ENCODE measurements at places on chromosomes 4 and X.

GRCh38 chr4:56139241-56139827 is 190.6 kb downstream of the CEP135 start:
- no peak for DNase-seq

DNA sequence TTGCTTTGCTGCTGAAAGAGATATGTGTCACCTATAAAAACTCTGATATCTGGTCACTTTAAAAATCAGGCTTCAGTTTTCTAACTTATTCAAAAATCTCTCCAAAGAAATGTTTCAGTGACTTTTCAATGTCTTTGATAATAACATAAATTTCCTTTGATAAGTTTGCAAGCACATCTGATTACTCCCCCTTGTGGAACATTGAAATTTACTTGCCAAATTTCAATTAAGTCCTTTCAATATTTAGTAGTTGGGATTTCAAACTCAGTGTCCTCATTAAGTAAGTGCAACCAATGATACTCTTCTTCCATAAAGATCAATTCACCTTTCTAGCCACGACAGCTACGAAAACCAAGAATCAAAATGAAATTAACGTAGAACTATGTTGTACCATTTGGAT is 151.3 kb upstream of the FAM47C start:
- DNase-seq, result no peak

- DNase-seq, result no peak
These were observed 111.1 kb downstream of the ADRA2C start for GRCh38 chr4:3877236-3877635.

DNA sequence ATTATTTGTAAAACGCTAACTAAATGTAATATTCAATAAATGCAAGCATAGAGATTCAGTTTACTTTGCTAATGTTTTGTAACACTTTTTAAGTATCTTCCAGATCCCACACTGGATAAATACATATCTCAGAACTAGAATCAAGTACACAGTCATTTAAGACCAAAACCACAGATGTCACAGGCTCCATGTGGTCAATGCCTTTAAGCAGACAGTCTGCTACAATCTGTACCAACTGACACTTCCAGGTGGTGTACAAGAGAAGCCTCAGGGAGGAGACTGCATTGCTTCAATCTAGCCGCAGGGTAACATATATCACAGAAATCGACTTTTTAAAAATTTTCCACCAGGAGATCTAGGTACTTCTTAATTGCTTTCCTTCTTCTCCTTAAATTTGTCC is 229.6 kb upstream of the DIAPH2 start:
- no peak for DNase-seq

DNA sequence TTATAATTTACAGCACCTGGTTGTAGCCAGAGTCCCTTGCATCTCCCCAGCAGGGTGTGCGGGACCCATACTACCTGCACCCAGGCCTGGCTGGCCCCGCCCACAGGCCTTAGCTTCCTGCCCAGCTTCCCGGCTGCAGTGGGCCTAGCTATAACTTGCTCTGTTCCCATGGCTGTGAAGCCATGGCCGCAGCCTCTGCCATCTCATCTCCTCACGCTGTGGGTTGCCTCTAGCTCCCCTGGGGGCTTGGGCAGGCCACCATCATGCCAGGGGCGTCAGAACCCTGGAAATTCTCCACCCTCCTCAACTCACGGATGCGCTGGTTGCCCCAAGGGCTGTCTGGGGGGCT is 26.1 kb upstream of the SORBS2 start:
- no peak for DNase-seq

DNA sequence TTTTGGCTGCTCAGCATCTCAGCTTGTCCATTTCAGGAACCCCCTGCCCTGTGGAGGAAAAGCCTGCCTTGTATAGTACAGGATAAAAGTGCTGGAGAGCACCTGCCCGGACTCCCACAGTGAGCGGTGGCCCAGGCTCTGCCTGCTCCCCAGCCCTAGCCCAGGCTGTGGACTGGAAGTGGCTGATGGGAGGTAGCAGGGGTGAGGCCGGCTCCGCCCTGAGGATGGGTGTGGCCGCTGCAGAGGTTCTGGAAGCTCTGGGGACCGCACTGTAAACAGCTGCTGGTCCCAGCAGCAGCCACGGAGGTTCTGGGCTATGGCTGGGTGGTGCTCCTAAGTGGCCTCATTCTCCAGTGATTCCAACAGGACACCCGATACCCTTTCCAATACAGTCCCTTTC is 56.6 kb upstream of the HELT start:
- DNase-seq, result no peak

- no peak for DNase-seq
These were observed 206.7 kb downstream of the SHROOM3 start for GRCh38 chr4:76641758-76642157.

DNA sequence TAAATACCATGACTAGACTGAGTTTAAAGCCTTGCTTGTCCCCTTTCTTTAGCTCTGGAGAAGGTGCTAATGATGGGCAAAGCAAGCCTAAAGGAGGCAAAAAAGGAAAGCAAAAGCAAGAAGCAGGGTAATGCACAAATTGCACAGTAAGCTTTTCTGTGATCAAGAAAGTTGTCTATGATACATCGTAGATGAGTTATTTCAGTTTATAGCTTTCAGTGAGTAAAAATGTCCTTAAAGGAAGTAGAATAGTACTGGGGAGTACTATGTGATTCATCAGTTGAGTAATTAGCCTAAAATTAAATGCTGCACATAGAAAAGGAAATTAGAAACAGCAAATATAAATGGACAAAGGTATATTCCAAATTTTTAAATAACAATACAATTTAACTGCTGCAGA is 50.2 kb upstream of the PDE5A start:
- DNase-seq, result no peak
